ENCODE measurements at places on chromosomes 13 and 19.

DNA sequence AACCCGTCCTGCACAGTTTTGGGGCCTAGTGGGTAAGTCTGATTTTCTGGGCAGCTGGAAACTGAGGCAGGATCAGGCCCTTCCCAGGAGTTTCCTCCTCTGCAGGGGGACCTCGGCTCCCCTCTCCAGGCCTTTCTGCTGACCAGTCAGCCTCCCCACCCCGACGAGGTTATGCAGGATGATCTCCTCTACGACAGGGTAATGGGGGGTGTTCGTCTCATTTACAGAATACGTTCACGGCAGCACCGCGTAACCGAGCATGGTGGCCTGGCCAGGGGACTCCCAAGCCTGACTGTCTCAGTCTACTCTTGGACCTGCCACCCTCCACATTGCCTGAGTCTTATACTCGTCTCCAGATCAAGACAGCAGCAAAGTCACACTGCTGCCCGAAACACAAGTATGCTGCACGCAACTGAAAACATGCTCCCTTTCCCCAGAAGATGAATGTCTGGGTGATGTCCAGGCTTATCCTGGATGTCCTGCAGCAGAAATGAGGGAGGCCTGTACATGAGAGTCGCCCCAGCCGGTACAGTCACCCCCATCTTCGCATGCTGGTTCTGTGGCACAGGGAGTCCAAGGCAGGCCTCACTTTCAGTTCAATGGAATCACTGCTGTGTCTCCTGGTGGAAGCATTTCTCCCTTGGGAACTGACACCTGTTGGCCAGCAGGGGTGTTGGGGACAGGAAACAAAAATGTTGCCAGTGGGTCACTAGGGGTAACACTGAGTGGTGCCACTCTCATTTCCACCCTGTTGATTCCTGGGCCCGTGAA, 120.8 kb downstream of the SOX1 start:
- DNase-seq, result no peak

DNA sequence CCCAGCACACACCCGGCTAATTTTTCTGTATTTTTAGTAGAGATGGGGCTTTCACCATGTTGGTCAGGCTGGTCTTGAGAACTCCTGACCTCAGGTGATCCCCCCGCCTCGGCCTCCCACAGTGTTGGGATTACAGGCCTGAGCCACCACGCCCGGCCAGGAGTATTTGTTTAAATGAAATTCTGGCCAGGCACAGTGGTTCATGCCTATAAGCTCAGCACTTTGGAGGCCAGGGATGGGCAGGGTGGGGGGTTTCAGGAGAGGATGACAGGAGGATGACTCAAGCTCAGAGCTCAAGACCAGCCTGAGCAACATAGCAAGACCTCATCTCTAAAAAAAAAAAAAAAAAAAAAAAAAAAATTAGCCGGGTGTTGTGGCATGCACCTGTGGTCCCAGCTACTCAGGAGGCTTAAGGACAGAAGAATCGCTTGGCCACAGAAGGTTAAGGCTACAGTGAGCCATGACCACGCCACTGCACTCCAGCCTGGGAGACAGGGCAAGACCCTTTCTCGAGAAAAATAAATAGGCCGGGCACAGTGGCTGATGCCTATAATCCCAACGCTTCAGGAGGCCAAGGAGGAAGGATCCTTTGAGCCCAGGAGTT, 8.2 kb upstream of the DHDH start:
- DNase-seq, result peak; percentile 82

DNA sequence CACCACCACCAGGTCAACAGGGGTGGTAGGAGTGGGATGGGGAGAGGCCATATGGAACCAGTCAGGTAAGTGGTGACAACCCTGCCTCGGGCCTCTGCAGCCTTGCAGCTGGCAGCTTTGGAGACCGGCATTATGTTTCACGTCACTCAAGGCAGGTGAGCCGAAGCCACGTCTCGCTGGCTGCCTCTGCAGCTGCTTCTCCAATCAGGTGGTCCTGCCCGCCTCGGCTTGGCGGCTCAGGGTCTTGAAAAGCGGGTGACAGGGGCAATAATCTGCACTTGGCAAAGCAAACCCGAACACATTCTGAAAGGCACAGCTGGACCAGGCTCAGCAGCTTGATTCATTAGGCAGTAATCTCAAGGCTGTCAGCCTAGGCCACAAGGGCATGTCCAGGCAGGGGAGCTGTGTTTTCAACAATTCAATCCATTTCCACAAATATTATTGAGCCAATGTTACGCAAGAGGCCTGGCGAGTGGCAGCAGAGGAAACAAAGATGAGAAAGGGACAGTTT, 77.4 kb upstream of the PCDH8 start:
- no peak for DNase-seq

GRCh38 chr13:98108341-98108740, 34.6 kb upstream of the FARP1 start:
- DNase-seq, result no peak

DNA sequence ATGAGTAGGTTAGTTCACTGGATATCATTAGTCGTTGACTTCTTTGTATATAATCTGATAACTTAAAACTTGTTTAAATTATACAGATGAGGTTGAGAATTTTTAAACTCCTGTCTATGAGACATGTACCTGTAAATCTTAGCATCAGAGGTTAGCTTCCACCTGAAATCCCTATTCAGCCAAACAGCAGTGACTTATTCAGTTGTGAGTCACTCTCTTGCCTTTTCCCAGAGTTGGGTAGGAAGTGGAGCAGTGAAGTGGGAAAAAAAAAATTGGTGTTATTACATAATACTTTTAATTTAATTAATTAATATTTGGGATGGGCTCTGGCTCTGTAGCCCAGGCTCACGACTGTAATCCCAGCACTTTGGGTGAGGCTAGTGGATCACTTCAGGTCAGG, 32.9 kb downstream of the ZNF701 start:
- no peak for DNase-seq

- DNase-seq, result no peak
Observed at GRCh38 chr13:21256351-21256761, 79.9 kb downstream of the MRPL57 start.

DNA sequence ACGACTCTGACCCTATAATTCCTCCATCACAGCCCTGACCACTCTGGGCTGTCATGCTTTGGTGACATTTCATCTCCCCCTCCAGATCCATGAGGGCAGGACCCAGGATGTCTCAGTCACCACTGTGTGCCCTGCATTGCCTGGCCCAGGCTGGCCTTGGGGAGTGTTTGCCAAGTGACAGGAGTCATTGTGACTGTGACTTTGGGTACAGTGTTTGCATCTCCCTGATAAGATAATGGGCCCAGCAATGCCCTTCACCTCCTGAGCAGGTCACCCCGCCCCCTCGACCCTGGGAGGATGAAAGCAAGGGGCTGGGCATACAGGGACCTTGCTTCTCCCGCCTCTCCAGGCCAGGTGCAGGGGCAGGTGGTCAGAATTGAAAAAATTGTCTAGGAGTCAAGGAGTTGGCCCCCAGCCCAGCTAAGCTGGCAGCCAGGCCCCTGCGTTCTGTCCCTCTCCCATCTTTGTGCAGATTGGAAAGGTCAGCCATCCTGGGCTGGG, 5.9 kb upstream of the ATP4A start:
- DNase-seq, result no peak

DNA sequence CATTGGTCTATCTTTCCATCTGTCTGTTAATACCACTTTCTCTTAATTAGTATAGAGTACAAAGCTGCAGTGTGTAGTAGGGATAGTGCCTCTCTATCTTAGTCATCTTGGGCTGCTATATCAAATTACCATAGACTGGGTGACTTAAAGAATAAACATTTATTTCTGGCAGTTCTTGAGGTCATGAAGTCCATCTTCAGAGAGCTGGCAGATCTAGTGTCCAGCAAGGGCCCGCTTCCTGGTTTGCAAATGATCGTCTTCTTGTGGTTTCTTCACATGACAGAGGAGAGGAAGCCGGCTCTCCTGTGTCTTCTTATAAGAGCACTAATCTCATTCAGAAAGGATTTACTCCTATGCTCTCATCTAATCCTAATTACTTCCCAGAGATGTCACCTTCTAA, 6.1 kb downstream of the ZNF700 start:
- DNase-seq, result peak; percentile 80

GRCh38 chr19:4061178-4061682, 5.5 kb downstream of the ZBTB7A start:
- no peak for DNase-seq

- no peak for DNase-seq
Observed at GRCh38 chr19:374886-375235, 30.3 kb upstream of the MIER2 start.

- no peak for DNase-seq
Observed at GRCh38 chr19:7638802-7639465, 2.0 kb downstream of the STXBP2 start.

DNA sequence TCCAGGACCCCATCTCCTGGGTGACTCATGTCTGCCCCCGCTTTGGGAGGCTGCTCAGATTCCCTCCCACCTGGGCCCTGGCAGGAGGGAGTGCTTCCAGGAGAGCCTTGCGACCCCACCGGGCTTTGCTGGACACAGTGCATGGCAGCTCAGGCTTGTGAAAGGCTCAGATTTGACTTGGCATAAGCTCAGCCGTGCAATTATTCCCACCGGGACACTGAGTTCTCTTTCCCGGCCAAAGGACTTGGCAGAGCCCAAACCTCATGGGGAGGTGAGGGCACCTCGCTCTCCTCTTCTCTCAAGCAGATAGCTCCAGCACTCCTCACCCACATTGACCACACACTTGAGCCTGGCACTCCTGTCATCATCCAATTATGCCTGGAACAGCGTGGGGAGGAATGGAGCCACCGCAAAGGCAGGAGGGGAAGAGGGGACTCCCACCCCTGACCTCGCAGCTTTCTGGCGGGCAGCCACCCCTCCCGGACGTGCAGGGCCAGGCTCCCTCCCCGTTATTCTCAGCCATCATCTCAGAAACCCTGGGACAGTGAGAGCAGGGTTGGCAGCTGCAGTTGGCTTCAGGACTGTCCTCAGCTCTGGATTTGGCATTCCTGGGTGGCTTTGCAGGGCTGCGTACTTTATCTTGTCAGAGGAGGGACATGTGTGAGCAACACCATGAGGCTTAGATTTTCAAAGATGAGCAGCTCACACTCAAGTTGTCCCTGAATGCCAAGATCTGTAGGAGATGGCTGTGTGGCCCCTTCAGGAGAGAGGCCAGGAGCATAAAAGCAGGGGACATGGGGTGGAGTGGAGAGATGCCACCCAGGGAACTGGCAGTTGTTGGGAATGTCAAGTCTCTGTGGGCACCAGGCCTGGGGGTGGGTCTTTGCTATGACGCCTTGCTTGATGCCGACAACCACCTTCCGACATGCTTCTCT, 306.2 kb downstream of the TEX29 start:
- no peak for DNase-seq

DNA sequence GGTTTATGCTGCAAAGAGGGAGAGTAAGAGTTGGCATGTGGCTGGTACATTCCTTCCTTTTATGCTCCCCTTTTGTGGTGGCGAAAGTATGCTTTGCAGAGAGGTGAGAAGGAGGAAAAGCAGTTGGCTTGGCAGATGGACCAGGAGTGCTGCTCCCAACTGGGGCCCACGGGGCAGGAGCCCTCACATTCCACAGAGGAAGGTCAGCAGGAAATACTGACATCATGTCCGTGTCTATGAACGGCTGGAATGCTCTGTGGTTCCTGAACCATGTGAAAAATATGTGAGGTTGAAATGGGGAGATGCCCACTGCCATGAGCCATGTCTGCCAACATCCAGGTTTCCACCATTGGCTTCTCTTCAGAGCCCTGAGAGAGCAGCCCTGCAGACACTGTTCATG, 33.3 kb upstream of the GAS6 start:
- DNase-seq, result peak; percentile 93

GRCh38 chr13:69373747-69374425, 733.7 kb upstream of the ATXN8OS start:
- no peak for DNase-seq

DNA sequence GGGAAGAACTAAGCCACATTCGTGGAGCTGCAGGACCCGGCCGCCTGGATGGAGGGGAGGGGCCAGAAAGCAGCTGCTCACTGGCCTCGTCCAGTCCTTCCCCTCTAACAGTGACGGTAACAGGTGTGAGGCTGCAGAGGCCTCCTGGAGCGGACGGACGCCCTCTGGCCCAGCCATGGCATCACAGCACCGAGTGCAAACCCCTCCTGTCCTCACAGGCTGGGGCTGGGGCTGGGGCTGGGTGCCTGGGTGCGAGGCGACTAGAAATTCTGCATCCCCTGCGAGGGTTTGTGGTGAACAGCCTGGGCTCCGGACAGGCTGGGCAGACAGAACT, 3.6 kb downstream of the MICOS13 start:
- no peak for DNase-seq

DNA sequence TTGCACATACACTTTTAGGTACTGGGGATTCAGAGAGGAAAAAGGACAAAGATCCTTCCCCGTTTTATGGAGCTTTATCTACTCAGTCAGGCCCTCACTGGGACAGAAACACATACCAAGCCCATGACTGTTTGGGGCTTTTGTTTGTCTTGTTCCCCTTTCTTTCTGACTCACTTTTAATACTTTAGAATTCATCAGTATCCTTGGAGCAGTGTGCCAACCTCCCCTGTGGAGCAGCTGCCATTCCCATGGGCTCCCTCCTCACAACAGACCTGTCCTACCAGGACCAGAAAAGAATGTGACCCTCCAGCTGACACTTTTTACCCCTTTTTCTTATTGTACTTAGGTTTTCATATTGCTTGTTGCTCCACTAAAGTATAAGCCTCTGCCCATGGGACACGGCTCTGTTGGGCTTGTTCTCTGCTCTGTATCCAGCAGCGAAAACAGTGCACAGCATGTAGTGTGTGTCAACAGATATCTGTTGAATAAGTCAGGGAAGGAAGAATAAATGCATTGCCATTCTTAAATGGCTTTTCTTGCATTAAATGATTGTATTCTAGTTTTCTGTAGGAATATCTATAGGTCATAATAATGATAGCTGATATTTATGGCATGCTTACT, 431.1 kb downstream of the EFNB2 start:
- peak; percentile 81 for DNase-seq

DNA sequence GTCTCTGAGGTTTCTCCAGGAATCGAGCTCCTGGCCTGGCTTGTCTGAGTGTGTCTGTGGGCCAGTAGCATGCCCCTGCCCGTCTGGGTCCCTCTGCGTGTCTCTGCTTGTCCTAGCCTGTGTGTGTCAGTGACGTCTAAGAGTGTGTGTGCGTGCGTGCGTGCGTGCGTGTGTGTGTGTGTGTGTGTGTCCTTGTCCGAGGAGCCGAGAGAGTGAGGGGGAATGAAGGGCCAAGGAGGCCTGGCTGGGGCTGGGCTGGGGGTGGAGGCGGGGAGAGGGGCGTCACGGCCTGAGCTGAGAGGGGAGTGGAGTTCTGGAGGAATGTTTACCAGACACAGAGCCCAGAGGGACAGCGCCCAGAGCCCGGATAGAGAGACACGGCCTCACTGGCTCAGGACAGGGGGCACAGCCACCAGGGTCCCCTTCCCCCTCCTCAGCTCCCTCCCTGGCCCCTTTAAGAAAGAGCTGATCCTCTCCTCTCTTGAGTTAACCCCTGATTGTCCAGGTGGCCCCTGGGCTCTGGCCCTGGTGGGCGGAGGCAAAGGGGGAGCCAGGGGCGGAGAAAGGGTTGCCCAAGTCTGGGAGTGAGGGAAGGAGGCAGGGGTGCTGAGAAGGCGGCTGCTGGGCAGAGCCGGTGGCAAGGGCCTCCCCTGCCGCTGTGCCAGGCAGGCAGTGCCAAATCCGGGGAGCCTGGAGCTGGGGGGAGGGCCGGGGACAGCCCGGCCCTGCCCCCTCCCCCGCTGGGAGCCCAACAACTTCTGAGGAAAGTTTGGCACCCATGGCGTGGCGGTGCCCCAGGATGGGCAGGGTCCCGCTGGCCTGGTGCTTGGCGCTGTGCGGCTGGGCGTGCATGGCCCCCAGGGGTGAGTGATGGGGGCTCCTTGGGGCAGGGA, at the start of gene AXL:
Gene AXL (plus strand): TSS at position 609 of the 893 bp plus-strand sequence. CDS start 170 bp downstream, at position 779.
- peak; percentile 57 for DNase-seq

GRCh38 chr13:102599426-102600012, 2.7 kb downstream of the TPP2 start:
- DNase-seq, result no peak
